ENCODE measurements at places on chromosomes 3 and 15.

GRCh38 chr3:155517903-155518302, 224.4 kb upstream of the STRIT1 start:
- DNase-seq: no peak

DNA sequence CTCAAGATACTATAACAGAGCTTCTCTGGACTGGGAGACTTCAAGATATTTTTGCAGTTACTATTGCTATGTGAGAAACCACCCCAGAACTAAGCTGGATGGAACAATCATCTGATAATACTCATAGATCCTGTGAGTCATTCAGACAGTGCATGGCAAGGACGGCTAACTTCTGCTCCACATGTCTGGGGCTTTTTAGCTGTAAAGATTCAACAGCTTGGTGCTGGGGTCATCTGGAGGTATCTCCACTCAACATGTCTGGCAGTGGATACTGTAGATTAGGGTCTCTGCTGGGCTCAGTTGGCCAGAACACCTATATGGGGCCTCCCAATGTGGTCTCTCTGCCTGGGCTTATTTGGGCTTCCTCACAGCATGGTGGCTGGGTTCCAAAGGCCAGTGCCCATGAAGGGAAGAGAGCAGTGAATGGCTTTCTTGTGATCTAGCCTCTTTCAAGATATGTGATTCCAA, 117.3 kb upstream of the SLC7A14 start:
- DNase-seq: no peak

GRCh38 chr15:92883163-92883875, 16.8 kb upstream of the CHD2 start:
- DNase-seq: peak; percentile 25

- no peak for DNase-seq
These were observed 110.2 kb upstream of the NLGN1 start for GRCh38 chr3:173287361-173287760.

DNA sequence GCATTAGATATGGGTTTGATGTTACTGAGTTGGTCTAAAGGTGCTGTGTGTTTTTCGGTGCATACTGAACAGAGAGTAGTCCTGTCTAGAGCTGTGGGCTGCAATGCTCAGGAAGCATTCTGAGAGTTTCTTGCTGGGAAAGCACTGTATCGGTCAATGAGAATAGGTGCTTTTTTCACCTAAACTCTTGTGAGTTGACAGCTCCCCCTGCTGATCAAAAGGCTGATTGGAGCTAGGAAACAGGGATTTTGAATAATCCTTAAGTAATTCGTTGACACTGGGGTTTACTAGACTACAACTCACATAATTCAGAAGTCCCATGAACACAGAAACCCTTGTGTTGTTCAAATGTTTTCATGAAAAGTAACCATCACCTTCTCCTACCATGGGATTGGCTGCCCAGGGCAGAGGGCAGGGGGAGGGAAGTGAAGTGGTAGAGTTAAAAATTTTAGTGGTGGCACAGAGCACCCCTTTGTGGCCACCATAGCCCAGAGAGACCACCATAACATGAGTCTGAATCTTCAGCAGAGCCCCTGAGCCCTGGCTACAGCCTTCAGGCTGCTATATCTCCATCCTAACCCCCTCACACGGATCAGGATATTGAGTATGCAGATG, 13.0 kb upstream of the MANF start:
- DNase-seq: peak; percentile 36

DNA sequence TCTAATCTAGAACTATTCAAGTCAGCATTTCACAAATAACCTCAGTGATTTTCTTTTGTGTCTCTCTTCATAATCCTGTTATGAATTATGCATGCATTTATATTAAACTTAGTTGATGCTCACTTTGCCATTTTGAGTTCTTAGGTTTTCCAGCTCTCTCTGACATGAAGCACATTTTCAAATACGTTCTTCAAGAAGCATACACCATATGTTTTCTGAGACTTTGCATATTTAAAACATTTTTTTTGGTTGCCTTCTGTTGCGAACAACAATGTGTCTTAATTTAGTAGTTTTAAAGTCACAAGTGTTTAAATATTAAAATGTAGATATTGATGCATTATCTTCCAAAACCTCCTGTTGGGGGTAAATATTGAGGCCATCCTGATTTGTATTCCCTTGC, 37.5 kb downstream of the SH3GL3 start:
- no peak for DNase-seq

- no peak for DNase-seq
These were observed 93.5 kb downstream of the WDR72 start for GRCh38 chr15:53665930-53666329.

GRCh38 chr3:43345246-43345645, 58.9 kb downstream of the SNRK start:
- no peak for DNase-seq

- peak; percentile 63 for DNase-seq
These were observed 40.9 kb upstream of the IDH2 start for GRCh38 chr15:90143166-90143655.

DNA sequence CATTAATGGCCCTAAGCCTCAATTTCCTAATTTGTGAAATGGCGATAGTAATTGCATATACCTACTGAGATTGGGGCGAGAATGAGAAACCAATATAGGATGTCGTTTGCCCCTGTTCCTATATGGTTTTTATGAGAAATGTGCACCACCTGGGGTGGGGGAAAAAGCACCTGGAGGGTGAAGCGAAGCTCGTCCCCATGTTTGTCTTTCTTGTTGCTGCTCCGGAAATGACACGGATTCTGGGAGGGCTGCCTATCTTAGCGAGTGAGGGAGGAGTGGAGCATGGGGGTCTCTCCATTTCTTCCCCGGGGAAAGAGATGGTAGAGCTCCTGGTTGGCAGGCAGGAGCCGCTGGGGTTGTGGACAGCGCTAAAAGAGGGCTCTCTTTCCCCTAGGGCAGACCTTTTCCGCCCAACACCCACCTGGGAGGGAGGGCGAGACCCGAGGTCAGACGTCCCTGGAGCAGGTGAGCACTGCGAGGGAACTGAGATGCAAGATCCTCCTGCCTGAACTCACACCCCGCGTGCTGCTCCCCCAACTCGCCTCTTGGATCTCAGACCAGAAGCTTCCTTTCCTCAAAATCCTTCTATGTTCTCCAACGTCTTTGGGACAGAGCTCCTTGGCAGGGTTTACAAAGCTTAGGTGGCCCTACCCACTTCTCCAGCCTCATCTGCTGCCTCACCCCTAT, 5.6 kb upstream of the BAHD1 start:
- DNase-seq: no peak

DNA sequence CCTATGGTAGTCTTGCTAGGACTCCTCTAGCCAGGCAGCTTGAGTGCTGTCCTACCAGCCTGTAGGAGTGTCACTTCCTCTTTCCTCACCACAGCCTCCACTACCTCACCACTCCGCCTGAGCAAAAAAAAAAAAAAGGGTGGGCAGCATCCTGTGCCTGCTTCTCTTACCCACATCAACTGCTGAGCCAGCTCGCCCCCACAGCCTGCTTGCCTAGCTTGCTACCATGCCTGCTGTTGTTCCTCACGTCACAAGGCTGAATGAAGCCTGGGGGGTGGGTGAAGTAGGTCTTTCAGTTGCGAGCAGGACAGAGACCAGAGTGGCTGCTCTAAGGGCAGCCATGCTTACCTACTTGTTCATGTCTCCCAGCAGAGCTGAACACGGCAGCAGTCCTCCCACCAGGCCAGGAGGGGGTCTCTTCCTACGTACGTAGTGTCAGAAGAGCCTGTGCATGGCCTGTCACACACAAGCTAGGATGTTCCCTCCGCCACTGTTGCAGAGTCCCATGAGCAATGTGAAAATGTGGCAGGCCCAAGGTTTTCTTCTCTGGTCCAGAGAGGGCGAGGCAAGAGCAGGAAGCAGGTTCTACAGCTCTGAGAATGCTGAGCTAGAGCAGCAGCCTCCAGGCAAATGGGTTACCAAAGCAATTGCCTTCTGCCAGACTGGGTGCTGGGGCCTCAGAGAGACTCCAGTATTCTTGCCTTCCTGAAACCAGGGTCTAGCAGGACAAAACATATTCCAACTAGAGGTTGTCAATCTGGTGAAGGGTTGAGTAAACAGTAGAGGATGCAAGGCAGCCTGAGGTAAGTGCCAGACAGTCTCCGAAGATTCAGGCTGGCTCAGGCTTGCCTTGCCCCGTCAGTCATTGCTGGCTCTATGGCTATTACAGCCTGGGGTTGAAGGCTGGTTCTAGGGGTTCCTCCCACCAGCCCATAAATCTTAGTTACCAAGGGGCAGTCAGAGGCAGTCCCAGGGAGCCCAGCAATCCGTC, 8.1 kb downstream of the PPM1M start:
- DNase-seq: peak; percentile 98

DNA sequence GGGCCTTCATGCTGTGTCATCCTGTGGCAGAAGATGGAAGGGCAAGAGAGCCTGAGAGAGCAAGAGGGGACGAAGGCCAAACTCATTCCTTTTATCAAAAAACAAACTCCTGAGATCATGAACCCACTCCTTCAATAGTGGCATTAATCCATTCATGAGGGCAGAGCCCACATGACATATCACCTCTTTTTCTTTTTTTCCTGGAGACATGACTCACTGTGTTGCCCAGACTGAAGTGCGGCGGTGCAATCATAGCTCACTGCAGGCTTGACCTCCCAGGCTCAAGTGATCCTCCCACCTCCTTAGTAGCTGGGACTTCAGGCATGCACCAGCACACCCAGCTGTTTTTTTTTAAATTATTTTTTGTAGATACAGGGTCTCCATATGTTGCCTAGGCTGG, 92.0 kb upstream of the RNU6-1 start:
- DNase-seq: no peak

GRCh38 chr3:8882642-8883041, 80.6 kb downstream of the RAD18 start:
- no peak for DNase-seq

GRCh38 chr15:99744142-99744541, 10.9 kb upstream of the LYSMD4 start:
- DNase-seq: no peak

DNA sequence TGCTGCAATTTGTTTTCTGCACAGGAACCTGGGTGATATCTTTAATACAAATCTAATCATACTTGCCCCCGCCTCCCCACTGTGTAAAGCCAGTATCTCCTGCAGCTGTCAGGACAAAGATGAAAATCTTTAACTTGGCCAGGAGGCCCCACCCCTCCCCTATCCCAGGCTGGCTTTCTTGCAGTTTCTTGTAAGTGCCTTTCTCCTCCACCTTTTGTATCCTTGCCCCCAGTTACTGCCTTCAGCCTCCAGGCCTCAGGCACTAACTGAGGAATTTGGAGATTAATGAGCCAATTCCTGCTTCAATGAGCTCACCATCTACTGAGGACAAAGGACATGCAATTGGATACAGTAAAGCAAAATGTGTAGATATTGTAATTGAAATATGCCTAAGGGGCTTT, 6.5 kb downstream of the GCSAM start:
- no peak for DNase-seq

DNA sequence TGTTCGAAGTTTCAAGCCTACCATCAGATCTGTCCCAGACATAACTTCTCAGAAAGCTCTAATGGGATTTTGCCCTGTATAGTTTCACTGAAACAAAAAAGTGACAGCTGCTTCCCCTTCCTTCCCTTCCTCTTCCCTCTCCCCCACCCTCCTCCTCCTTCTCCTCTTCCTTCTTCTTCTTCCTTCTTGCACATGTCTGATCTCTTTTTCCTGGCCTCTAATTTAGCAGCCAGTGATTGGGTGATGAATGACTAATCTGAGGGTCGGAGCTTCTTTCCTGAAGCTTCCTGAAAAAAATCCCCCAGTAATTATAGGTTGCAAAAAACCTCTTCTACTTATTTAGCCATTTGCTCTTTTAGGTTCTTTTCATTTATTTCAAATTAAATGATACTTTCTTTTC, 168.7 kb downstream of the POTEB3 start:
- DNase-seq: no peak

- DNase-seq: no peak
These were observed 148.1 kb downstream of the ANO10 start for GRCh38 chr3:43473737-43474136.

DNA sequence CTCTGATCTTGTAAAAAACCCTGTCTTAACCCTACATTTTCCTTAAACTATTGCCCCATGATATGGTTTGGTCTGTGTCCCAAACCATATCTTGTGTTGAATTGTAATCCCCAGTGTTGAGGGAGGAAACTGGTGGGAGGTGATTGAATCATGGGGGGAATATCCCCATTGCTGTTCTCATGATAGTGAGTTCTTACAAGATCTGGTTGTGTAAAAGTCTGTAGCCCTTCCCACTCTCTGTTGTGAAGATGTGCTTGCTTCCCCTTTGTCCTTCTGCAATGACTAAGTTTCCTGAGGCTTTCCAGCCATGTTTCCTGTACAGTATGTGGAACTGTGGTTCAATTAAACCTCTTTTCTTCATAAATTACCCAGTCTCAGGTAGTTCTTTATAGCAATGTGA, 881.4 kb downstream of the DIPK2A start:
- peak; percentile 57 for DNase-seq

DNA sequence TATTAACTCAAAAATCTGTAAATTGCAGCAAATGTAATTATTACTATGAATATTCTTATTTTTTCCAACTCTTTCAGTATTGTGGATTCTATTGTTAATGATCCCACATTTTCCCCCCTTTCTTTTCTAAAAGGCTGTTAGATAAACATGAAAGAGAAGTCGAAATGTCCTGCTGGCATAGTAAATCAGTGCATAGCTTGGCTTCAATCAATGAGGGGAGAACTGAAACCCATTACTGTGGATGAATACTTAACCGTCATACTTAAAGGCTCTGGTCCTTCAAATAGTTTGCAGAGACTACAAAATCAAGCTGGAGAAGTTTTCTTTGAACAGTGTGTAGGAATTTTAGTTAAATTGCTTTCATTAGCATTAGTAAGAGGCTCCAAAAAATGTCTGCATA, 667.9 kb downstream of the CADM2 start:
- DNase-seq: no peak

- no peak for DNase-seq
These were observed 8.8 kb upstream of the LCTL start for GRCh38 chr15:66574596-66574950.

- DNase-seq: no peak
These were observed 370.3 kb upstream of the TPM1 start for GRCh38 chr15:62672268-62672667.

GRCh38 chr15:84788500-84788899, 28.7 kb upstream of the ALPK3 start:
- DNase-seq: no peak

- DNase-seq: peak; percentile 80
These were observed 480.5 kb downstream of the OTOL1 start for GRCh38 chr3:161977063-161977462.

- no peak for DNase-seq
These were observed 47.5 kb downstream of the SRGAP3 start for GRCh38 chr3:9201955-9202354.

DNA sequence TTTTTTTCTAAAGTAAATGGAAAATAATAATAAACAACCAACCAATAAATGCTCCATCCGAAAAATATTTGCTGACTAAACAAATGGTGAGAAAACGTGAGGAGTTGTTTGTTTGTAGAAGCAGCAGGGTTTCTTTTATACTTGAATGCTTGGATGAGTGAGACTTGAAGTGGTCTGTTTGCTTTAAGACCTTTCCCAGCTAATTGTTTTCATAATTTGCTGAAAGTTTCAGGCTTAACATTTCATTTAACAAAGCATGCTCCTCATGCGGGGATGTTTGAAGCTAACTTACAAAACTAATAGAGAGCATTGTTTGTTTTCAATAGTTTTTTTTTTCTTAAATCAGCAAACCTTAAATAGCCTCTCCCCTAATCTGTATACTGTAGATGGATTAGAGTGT, 484.6 kb downstream of the ROBO2 start:
- DNase-seq: no peak
